ENCODE measurements at places on chromosomes 5 and 9.

DNA sequence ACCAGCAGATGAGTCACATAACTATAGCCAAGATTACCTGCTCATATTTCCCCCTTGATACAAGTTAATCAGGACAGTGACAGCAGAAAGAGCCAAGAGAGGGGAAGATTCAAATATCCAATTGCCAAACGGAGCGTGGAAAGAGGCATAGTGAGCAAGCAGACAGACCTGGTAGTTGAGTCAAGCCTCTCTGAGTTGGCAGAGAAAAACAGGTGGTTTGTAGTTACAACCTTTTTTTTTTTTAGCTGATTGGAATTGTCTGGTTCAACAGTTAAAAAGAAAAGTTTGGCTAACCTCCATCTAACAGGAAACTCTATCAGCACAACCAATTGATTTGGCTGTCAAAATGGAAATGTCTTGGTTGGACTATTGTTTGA lies 272.1 kb downstream of the TLE1 start:
- DNase-seq, result no peak

GRCh38 chr9:134455537-134455933 lies 129.3 kb downstream of the RXRA start:
- no peak for DNase-seq

- DNase-seq, result no peak
Observed at GRCh38 chr9:90457386-90458190, 185.0 kb downstream of the DIRAS2 start.

DNA sequence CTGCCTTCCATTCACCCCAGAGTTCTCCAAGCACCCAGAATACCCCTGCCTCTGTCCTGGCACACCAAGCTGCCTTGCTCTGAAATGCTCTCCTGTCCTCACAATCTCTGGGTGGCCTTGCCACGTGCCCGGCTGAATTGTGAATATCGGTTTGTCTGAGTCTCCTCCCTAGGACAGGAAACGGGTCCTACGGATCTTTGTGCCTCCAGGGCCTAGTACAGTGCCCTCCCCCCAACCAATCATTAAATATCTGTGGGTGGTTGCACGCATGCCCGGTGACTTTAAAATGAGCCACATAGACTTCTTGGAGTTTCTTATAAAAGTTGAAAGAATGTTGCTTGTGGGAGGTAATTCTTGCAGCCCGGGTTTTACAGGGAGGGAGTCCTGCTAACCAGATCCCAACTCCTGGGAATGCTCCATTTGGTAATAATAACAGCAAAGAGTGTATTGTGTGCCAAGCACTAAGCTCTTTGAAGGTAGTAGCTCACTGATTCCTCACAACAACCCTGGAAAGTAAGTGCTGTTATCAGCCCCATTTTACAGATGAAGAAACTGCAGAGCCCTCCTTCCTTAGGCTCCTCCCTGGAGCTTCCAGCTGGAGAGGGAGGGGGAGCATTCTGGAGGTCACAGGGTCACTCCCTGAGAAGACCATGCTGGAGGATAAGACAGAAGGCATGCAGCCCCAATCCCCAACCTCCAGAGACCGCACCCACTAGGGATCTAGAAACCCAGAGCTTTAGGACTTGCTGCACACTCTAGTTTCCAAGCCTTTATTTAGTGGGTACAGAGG lies 23.4 kb downstream of the URM1 start:
- DNase-seq, result peak; percentile 20

DNA sequence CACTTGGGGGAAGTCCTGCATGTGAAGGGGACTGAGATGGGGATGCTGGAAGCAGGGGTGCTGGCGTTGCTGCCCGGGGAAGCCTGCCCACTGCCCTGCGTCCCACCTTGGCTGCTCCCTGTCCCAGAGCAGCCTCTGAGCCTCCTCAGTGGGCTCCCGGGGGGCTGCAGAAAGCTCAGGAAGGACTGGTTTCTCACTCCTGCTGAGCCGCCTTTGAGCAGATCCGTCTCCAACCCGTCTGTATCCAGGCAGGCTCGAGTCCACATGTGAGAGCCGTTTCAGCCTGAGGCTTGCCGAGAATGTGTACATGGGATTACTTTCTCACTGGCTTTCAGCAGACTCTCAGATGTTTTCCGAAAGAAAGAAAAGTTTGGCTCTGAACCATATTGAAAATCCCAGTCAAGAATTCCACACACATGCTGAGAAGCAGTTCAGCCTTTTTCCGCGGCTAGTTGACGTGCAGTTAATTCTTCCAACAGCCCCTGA lies 95.3 kb upstream of the COL5A1 start:
- DNase-seq, result no peak

GRCh38 chr5:170377027-170377426 lies 12.1 kb downstream of the KCNMB1 start:
- DNase-seq, result no peak

DNA sequence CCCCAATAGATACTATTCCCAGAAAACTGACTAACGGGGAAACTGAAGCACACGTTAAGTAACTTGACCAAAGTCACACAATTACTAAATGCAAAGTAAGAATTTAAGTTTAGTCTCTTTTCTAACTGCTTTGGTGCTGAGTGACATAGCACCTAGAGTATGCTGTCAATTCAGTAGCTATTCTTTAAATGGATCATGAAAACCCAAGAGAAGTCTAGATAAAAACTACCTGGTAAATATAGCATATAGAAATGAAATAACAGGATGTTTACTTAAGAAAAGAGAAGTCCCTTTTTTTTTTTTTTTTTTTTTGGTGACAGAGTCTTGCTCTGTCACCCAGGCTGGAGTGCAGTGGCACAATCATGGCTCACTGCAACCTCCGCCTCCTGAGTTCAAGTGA lies 129.2 kb downstream of the PDE4D start:
- DNase-seq, result no peak

DNA sequence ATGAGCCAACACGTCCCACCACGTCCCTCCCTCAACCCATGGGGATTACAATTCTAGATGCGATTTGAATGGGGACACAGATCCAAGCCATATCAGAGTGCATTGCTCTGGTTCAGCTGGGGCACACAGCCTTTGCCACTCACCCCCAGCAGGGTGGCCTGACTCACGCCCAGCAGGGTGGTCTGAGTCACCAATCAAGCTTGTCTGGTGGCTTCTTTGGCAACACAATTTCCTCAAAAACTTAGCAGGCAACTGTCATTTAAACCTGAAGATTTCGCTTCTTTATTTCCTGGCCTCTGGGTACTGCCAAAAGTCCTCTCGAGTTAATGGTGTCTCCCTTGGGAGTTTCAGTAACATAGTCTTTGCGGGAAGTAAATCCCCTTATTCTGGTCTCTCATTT lies 16.3 kb upstream of the SEMA5A start:
- DNase-seq, result no peak

GRCh38 chr5:1851290-1851934 lies 31.3 kb downstream of the IRX4 start:
- DNase-seq, result no peak

DNA sequence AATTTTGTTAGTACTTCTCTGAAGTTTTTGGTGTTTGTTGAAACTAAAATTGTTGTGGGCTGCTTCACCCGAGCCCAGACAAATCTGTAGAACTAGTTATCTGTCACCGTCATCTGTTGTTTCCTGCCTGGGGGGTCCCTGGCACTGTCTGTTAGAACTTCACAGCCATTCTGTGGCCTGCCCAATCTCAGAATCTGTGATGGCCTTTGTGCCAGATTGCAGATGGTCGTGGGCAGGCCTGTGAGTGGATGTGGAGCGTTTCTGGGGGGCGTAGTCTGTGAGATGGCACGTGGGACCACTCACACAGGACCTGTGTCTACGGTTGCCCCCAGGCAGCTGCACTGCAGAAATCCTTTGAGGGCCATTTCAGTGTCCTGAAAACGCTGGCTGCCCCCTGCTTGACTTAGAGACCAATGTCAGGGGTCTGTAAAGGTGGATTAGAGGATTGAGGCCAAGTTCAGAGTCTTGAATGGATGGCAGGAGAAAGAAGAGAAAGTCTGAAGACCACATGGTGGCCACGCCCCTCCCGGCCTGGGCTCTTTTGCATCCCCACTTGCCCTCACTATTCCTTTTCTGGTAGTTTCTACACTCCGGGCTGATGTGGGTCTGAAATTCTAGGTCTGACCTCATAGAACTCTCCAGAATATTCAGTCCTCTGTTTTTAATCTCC lies 38.3 kb downstream of the TRIO start:
- DNase-seq, result no peak

DNA sequence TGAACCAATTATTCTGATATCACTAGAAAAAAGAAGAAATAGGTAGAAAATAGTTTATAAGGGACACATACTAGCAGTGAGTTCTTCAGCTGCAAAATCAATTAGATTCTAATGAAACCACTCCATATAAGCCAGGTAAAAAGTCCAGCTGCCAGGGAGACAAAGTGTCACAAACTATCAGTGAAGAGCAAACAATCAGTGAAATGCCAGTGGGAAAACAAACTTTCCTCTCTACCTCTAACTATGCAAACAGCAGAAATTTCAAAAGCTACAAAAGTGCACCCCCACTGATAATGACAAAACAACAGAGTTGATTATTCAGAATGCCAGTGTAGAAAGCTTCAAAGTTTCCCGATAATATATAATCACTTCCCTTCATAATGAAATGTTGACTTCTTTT lies 637.2 kb upstream of the ITGA1 start:
- DNase-seq, result no peak

DNA sequence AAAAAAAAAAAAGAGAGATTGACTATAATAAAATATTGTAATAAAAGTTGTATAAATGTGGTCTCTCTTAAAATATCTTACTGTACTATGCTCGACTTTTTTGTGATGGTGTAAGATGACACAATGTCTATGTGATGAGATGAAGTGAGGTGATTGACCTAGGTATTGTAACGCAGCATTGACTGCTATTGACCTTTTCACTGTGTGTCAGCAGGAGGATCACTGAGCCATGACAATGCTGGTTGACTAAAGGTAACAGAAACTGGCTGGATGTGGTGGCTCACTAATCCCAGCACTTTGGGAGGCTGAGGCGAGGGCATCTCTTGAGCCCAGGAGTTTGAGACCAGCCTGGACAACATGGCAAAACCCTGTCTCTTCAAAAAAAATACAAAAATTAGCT lies 78.6 kb upstream of the MYO10 start:
- DNase-seq, result no peak

DNA sequence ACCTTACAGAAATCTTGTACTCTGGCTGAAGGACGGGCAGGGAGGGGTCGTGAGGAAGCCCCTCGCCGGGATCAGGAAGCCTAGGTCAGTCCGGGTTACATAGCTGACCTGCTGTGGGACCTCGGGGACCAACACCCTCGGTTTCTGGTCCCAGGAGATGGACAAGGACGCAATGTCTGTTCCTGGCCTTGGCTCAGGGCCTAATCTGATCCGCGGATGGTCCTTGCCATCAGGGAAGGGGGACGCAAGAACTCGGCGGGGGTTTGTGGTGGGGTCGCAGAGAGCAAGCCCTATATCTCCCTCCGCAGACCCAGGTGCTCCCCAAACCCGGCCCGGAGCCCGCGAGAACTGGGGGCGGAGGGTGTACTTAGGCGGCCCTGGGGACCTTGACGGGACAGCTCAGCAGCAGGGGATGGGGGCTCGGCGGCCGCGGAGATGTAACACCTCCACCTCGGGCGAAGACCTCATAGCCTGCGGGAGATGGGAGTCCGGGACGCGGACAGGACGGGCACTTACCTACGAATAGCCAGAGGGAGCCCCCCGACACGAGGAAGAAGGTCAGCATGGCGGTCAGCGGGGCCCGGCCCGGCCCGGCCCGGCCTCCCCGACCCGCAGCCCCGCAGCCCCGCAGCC lies 353 bp downstream of the ACSL6 start:
- DNase-seq, result no peak

GRCh38 chr9:120542701-120543490 lies 37.1 kb downstream of the CDK5RAP2 start:
- no peak for DNase-seq

DNA sequence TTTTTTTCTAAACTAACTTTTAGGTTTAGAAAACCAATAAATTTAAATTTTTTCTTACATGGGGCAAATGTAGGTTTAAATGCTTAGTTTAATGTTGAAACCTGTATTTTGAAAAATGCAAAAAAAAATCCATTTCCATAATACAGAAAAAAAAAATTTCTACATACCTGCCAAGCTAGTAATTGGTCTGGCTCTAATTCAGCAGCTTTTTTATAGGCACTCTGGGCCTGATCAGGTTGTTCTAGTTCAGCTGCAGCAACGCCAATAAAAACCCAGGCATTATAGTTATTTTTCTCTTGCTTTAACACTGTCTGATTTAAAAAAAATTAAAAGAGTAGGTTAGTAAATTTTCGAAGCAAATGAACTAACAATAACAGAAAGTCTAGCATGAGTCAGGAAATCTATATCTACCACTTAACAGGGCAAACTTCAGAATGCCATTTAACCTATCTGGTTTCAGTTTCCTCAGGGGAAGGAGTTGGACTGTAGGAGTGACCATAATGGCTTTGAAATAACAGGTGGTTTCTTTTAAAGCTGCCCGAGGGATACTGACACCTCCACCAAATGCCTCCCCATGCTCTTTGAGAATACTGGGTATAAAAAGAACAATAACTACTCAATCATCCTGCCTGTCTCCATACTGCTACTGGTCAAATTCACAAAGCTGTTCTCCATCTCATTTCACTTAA lies 11.6 kb downstream of the SKIC3 start:
- no peak for DNase-seq

DNA sequence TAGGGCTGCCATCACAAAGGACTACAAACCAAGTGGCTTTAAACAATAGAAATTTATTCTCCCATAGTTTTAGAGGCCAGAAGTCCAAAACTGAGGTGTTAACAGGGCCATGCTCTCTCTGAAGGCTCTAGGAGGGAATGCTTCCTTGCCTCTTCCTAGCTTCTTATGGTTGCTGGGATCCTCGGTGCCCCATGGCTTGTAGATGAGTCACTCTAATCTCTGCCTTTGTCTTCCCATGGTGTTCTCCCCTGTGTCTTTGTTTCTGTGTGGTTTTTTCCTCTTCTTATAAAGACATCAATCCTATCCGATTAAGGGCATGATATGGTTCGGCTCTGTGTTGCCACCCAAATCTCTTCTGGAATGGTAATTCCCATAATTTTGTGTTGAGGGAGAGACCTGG lies 178.8 kb upstream of the NREP start:
- no peak for DNase-seq

- DNase-seq, result no peak
Observed at GRCh38 chr5:138936225-138936967, 61.3 kb upstream of the LRRTM2 start.

GRCh38 chr5:101520417-101520816 lies 617.3 kb upstream of the ST8SIA4 start:
- DNase-seq, result no peak

- no peak for DNase-seq
Observed at GRCh38 chr5:24854850-24855249, 210.1 kb upstream of the CDH10 start.

DNA sequence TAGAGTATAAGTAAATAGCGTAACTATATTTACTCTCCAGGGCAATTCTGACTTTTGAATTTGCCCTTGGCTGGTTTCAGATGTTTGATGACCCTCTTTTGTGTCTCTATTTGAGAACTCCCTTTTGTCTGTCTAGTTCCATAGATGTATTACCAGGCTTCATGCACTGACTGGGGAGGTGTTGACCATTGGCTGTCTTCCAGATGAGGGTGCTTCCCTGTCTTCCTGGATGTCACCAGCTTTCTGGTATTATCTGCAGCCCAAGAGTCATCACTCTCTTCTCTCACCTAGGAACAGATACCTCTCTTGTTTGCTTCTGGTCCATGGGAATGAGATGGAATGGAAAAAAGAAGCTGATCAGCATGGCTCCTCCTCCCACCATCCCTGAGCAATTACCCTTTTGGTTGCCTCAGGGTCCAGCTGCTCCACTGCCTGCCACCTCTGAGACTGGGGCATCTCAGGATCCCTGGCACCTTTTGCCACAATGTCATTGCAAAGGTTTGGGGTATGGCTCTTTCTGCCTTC lies 58.7 kb upstream of the TMED7 start:
- no peak for DNase-seq

GRCh38 chr5:72835633-72836032 lies 19.2 kb downstream of the TNPO1 start:
- DNase-seq, result no peak

GRCh38 chr5:155047818-155048217 lies 34.3 kb downstream of the KIF4B start:
- no peak for DNase-seq

Measured in nucleus accumbens (tissue), 56 donors.